T-helper 2 cell treated with Interferon-gamma antibody and Interleukin-4, amounts not matched to agents 100 ng/mL and 5 ng/mL, for 36 hours (primary cell): ENCODE measurements at places on chromosomes 6 and 20. TPM values are rescaled to one million over a fixed set of nuclear protein-coding genes. Genes with fewer than 3 reads are reported as not detected.

The SIRPD gene
- 0.20 and 0.23 TPM in 2 replicates for total RNA-seq

The BTN2A1 gene
- total RNA-seq: 25.5 and 27.4 TPM in 2 replicates

The PABPC1L gene
- 54.7 and 55.7 TPM in 2 replicates for total RNA-seq

The CDSN gene
- not detected in 2 replicates for total RNA-seq

The TRIM15 gene
- total RNA-seq: 0.25 TPM in 1 of 2 replicates, not detected in the other

The MATN4 gene
- 0.16 and 0.34 TPM in 2 replicates for total RNA-seq

The DLL1 gene
- 0.50 TPM in 1 of 2 replicates, not detected in the other for total RNA-seq

The ZSCAN16 gene
- 5.4 and 5.6 TPM in 2 replicates for total RNA-seq

The ARMH2 gene
- 0.61 and 1.4 TPM in 2 replicates for total RNA-seq

The TUBB2B gene
- 0.30 and 0.32 TPM in 2 replicates for total RNA-seq

The PDSS2 gene
- 13.1 and 14.7 TPM in 2 replicates for total RNA-seq

The SALL4 gene
- 0.09 TPM in 1 of 2 replicates, not detected in the other for total RNA-seq

The KIAA0408 gene
- total RNA-seq: 10.4 and 11.2 TPM in 2 replicates

The LGSN gene
- 0.07 TPM in 1 of 2 replicates, not detected in the other for total RNA-seq

The MDFI gene
- not detected in 2 replicates for total RNA-seq

The RBCK1 gene
- 116 and 118 TPM in 2 replicates for total RNA-seq

The ENPP5 gene
- not detected in 2 replicates for total RNA-seq

The RIMS1 gene
- total RNA-seq: not detected in 2 replicates

The DNAAF9 gene
- total RNA-seq: 3.4 and 3.6 TPM in 2 replicates

The SLC22A2 gene
- total RNA-seq: not detected in 2 replicates

The SMLR1 gene
- not detected in 2 replicates for total RNA-seq

The ENPP3 gene
- 1.9 and 2.7 TPM in 2 replicates for total RNA-seq

The OSER1 gene
- 17.0 and 18.1 TPM in 2 replicates for total RNA-seq

The KCNB1 gene
- 0.02 and 0.39 TPM in 2 replicates for total RNA-seq

The PARD6B gene
- total RNA-seq: 4.1 and 4.5 TPM in 2 replicates

The OR10C1 gene
- total RNA-seq: not detected in 2 replicates

The MUC22 gene
- not detected in 2 replicates for total RNA-seq

The GSTA2 gene
- not detected in 2 replicates for total RNA-seq

The CALHM6 gene
- total RNA-seq: 17.1 and 20.7 TPM in 2 replicates

The RAB22A gene
- total RNA-seq: 15.8 and 16.6 TPM in 2 replicates

The RIPOR2 gene
- 182 and 188 TPM in 2 replicates for total RNA-seq

The CGA gene
- total RNA-seq: not detected in 2 replicates

The SMIM28 gene
- not detected in 2 replicates for total RNA-seq

The PHACTR2 gene
- 38.3 and 39.4 TPM in 2 replicates for total RNA-seq

The OLIG3 gene
- not detected in 2 replicates for total RNA-seq

The ZNF184 gene
- total RNA-seq: 11.7 and 11.9 TPM in 2 replicates

The PPP1R3G gene
- 0.02 TPM in 1 of 2 replicates, not detected in the other for total RNA-seq

The KCNG1 gene
- total RNA-seq: 0.07 TPM in 1 of 2 replicates, not detected in the other

The ECT2L gene
- total RNA-seq: not detected in 2 replicates

The KHDC1 gene
- total RNA-seq: 6.5 and 7.2 TPM in 2 replicates
